ENCODE measurements at places on chromosomes 16 and 17.

DNA sequence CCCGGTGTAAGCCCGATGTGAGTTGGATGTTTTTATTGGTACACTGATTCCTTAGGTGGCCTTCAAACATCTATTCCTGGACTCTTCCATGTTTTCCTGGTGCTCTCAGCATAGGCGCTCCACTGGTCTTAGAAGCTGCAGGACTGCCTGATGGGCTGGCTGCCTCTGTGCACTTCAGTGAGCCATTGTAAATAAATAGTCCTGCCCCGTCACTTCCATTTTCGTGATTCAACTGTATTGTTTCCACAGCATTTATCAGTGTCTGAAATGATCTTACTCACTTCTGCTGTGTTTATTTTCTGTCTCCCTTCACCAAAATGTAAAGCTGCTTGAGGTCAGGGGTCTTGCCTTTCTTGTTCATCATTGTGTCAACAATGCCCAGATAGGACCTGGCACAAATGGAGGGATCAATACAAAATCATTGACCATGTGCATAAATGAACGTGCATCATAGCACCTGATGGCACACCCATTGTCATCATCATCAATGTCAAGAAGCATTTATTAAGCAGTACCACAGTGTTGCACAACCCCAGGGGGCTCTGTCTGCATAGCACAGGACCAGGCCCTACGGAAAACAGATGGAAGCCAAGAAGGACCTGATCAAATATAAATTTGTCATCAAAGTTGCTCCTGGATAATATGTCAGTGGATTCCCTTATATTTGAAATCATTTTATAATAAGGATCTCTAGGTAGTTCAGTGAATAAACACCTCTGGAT lies 66.6 kb upstream of the CPHXL start:
- H3K4me3 ChIP-seq, result no peak overlapping the region
- H3K4me1 ChIP-seq, result peaks cover under 1% of the 10 kb centered on the region
- no peaks in the 10 kb centered on the region for H3K27me3 ChIP-seq
- DNase-seq, result no peak
- no peaks in the 10 kb centered on the region for H3K36me3 ChIP-seq

DNA sequence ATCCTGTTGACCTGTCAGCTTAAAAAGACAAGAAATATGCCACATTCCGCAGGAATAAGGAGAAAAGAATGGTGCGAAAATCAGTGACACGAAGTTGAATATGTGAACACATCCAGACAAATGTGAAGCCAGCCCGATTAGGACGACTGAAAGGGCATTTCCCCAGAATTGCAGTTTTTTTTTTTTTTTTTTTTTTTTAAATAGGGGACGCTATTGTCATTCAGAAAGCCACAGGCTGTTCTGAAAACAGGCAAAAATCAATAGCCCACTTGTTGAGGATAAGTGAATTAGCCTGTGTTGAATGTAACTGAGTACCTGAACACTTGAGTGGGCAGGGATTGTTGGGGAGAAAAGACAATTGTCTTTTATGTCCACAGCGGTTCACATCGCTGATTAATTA lies 507.1 kb downstream of the WWOX start:
- DNase-seq, result no peak
- no peaks in the 10 kb centered on the region for H3K36me3 ChIP-seq
- peaks cover 21% of the 10 kb centered on the region for H3K4me1 ChIP-seq
- no peak overlapping the region for H3K4me3 ChIP-seq
- no peak overlapping the region for H3K27ac ChIP-seq

GRCh38 chr16:78659668-78660217 lies 560.3 kb downstream of the WWOX start:
- no peaks in the 10 kb centered on the region for H3K36me3 ChIP-seq
- H3K27ac ChIP-seq, result no peak overlapping the region
- H3K27me3 ChIP-seq, result peaks cover 3% of the 10 kb centered on the region
- DNase-seq, result no peak
- no peak overlapping the region for H3K4me3 ChIP-seq
- peaks cover 3% of the 10 kb centered on the region for H3K4me1 ChIP-seq

DNA sequence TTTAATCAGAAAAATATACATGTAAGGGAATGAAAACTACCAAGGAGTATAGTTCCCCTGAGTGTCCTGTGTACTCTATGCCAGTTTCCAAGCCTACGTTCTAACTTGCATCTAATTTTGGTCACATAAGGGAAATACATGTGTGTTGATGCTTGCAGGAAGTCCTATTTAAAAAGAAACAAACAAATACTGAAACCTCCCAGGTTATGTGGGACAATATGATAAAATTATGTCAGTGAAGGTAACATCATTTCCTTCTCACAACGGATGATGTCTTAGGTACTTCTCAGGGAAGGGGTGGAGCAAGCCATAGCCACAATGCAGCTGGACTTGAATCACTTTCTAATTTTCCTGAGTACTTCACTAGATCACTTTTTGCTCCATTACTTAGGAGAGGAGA lies 115.9 kb downstream of the ZFHX3 start:
- no peak overlapping the region for H3K4me3 ChIP-seq
- no peak overlapping the region for H3K27ac ChIP-seq
- H3K27me3 ChIP-seq, result peaks cover 5% of the 10 kb centered on the region
- H3K4me1 ChIP-seq, result peaks cover 6% of the 10 kb centered on the region
- H3K36me3 ChIP-seq, result no peaks in the 10 kb centered on the region

GRCh38 chr16:2373176-2373575 lies 32.6 kb upstream of the ABCA3 start:
- DNase-seq, result no peak
- peaks cover 2% of the 10 kb centered on the region for H3K27me3 ChIP-seq
- H3K4me3 ChIP-seq, result no peak overlapping the region
- no peak overlapping the region for H3K27ac ChIP-seq
- H3K36me3 ChIP-seq, result no peaks in the 10 kb centered on the region
- H3K4me1 ChIP-seq, result no peaks in the 10 kb centered on the region

GRCh38 chr17:83181991-83182619 lies 102.7 kb downstream of the METRNL start:
- no peak overlapping the region for H3K4me3 ChIP-seq
- H3K27me3 ChIP-seq, result peaks cover 4% of the 10 kb centered on the region
- no peak overlapping the region for H3K27ac ChIP-seq
- no peaks in the 10 kb centered on the region for H3K36me3 ChIP-seq

GRCh38 chr17:76962858-76963257 lies 94.7 kb downstream of the MGAT5B start:
- peaks cover 3% of the 10 kb centered on the region for H3K27me3 ChIP-seq
- H3K4me1 ChIP-seq, result peaks cover 9% of the 10 kb centered on the region

GRCh38 chr17:69466905-69467667 lies 52.6 kb downstream of the MAP2K6 start:
- peaks cover 26% of the 10 kb centered on the region for H3K4me1 ChIP-seq
- peak; percentile 28 for DNase-seq
- H3K27ac ChIP-seq, result peak overlapping the region; percentile 89
- H3K36me3 ChIP-seq, result peaks cover 7% of the 10 kb centered on the region
- H3K27me3 ChIP-seq, result peaks cover 2% of the 10 kb centered on the region

GRCh38 chr17:7280519-7281073 lies 922 bp upstream of the SLC2A4 start:
- no peak overlapping the region for H3K27ac ChIP-seq
- H3K27me3 ChIP-seq, result peaks cover 18% of the 10 kb centered on the region
- H3K36me3 ChIP-seq, result no peaks in the 10 kb centered on the region

DNA sequence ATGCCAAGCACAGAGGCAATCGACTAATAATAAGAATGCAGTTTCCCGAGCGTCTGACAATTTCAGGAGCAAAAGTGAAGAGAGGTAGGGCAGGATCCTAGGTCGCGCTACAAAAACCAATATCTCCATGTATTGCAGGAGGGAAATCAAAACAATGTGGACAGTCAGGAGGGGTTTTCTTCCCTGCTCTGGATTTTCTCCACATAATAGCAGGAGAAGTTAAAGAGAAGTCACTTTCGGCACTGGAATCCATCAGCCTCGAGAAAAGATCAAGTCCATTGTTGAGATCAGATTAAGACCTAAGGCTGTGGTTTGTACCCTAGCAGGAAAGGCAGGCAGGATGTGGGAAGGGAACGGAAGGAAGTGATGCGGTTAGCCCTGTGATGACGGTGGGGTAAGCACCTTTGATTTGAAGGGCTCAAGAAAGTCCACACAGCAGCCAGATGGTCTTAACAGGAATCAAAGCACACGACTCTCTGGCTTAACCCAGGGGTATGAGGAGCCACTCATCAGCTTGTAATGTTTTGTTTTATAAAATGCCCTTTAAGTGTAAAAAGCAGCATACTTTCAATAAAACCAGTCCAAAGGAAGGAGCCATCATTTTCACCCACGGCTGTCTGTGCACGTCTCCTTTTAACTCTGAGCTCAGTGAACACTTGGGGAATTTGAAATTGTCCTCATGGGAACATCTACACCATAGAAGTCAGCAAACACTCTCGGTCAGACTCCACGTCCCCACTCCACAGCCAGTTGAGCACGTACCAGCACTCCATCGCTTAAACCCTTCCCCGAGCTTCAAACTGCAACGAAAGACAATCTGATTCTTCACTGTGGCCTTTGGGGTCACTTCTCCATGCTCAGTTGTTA lies 15.8 kb upstream of the AKTIP start:
- peaks cover 4% of the 10 kb centered on the region for H3K36me3 ChIP-seq
- H3K27ac ChIP-seq, result no peak overlapping the region
- no peaks in the 10 kb centered on the region for H3K4me1 ChIP-seq
- no peak for DNase-seq

Data from glutamatergic neuron (in vitro differentiated cells).